ENCODE measurements at places on chromosomes 16 and 17. TPM values are rescaled to one million over a fixed set of nuclear protein-coding genes. Genes with fewer than 3 reads are reported as not detected.

The MKS1 gene
- total RNA-seq: 8.0 TPM

The COPS3 gene
- 90.7 TPM for total RNA-seq

The CDYL2 gene
- total RNA-seq: 8.5 TPM

The DPEP2 gene
- total RNA-seq: not detected

The SECTM1 gene
- not detected for total RNA-seq

The PEMT gene
- total RNA-seq: 19.9 TPM

The C17orf100 gene
- total RNA-seq: 0.59 TPM

The SMIM36 gene
- total RNA-seq: not detected

The PYDC1 gene
- not detected for total RNA-seq

The TEX19 gene
- not detected for total RNA-seq

The ITGAX gene
- total RNA-seq: not detected

The XYLT1 gene
- total RNA-seq: 83.9 TPM

The FLCN gene
- 46.7 TPM for total RNA-seq

The CPHXL2 gene
- not detected for total RNA-seq

The TBX4 gene
- total RNA-seq: 0.89 TPM
